ENCODE measurements at places on chromosomes 12 and 14.
A peak's percentile ranks its signal among the peaks of the same experiment; 100 is the strongest.

DNA sequence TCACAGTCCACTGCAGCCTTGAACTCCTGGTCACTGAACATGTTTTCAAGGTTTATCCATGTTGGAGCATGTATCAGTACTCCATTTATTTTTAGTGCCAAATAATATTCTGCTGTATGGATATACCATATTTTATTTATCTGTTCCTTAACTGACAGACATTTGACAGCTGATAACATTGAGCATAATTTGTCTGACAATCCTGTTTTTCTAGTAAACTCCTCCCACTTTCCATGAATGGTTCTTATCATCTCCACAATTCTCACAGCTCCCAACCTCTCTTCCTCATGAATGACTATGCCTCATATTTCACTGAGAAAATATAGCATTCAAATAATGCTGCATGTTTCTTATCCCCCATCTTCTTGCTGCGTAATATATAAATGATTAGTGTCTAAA is 33.3 kb downstream of the COCH start:
- peak; percentile 14 for DNase-seq

DNA sequence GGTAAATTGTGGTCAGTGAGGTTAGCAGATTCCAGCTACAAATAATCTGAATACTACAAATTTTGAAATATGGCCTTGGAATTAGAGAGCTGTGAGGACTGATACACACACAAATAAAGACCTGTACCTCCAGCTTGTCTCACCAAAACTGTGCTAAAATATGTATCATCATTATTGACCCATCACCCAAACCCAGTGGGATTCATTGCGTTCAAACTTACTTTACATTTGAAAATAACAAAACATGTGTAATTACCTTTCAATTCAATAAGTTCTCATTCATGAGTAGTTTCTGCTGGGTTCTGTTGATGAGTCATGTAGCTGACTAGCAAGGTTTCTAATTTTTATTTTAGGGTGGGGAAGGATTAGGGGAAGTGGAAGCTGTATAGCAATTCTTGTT is 170.9 kb downstream of the MSRB3 start:
- DNase-seq: no peak

GRCh38 chr12:93520454-93520853 is 52.0 kb upstream of the SOCS2 start:
- DNase-seq: no peak

- no peak for DNase-seq
Observed at GRCh38 chr12:110278255-110278536, 2.9 kb upstream of the ATP2A2 start.

DNA sequence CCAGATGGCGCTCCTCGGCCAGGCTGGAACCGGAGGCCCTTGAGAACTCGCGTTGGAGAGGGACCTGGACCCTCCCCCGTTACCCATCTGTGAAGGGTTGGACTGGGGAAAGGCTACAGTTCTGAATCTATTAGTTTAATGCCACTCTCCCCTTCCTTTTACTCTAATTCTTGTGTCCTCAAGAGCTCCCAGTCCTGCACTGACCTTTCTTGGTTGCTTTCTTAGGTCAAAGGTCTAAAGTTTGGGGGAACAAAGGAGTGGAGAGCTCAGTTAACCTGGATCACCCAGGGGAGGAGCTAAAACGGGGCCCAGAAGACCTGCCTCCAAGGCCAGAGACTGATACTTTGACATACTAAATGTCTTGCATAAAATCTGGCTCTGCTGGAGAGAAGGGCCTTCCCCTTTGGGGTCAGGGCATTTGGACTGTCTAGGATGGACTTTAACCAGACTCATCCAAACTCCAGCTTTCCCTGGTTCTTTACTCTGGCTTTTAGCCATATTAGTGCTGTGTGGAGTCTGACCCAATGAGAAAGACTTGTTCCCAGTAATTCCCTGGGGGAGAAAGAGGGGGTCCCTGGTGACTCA is 923 bp upstream of the MLF2 start:
- no peak for DNase-seq

DNA sequence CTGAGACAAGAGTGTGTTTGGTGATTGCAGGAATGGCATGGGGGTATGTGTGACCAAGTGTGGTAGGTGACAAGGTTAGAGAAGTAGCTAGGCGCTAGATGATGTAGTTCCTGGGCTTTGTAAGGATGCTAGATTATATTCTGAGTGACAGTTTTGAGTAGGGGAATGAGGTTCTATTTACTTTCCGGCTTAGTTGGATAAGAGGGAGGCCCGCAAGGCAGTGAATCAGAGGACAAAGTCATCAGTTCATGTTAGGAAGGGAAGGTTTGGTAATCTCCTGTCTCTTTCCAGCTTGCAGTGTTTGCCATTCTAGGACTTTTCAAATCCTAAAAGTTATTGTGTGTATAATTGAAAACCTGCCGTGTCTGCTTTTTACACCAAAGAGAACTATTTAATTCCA is 45.0 kb downstream of the CFAP54 start:
- no peak for DNase-seq

- no peak for DNase-seq
Observed at GRCh38 chr12:45407981-45408728, 192.3 kb downstream of the ANO6 start.

Data from erythroblast (primary cell).